ENCODE measurements at places on chromosomes 11 and 22.

GRCh38 chr11:75174781-75175370 is 24.0 kb downstream of the SLCO2B1 start:
- DNase-seq: no peak

GRCh38 chr22:37525073-37525745 is 6.0 kb upstream of the CARD10 start:
- no peak for DNase-seq

DNA sequence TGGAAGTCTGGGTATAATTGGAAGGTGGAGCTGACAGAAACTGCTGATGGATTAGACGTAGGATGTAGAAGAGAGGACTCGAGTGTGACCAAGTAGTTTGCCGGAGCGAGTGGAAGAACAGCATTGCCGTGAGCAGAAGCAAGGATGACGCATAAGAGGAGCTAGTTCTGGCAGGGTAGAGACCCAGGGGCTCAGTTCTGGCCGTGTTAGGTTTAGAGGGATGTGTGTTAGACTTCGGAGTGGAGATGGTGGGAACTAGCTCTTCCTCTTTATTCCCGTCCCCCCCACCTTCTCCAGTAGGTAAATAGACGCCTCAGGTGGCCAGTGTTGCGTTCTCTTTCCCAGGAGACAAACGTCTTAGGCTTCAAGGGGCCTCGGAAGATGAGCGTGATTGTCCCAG is 19.1 kb downstream of the TUB start:
- DNase-seq: no peak

GRCh38 chr22:49263101-49263500 is 564.6 kb downstream of the BRD1 start:
- no peak for DNase-seq

DNA sequence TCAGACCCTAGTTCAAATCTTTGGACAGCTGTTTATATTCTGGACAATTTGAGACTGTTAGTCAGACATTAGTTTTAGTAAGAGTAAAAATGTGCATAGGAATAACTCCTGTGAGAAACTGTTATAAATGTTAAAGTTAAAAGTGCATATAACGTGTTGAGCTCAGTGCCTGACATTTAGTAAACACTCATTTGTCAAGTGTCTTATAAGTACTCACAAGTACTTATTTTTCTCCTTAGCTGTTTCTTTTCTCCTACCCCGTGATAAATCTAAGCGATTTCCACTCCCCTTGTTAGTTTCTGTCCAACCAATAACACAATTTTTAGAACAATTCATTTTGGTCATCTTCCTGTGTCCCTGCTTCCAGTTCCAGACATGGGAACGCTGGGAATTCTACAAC is 59.3 kb downstream of the LRRC4C start:
- DNase-seq: no peak

DNA sequence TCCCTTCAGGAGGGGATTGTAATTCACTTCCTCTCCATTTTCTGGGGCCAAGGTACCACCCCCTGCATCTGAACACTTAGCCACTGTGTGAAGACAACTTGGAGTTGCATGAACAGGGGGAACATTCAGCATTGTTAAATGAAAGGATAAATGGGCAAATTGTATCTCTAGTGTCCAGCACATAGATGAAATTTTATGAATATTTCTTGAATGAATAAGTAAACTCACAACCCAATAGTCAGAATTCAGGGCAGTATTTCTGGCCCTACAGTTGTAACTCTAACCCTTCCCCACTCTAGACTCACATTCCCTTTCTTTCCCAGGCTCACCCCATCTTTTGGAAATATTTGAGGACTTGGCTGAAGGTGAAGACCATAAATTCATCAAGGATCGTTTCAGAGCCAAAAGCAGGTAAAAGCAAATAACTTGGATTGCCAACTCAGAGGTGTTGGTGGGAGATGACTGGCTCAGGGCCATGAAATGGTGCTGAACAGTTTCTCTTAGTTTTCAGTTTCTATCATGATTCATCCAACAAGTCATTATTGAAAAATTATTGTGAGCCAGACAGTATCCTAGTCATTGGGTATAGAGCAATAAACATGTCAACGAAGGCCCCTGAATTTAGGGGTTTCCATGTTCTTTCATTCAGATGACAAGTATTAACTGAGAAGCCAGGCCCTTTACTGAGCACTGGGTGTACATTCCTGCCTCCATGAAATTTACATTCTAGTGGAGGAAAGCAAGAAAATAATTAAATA is 33.3 kb upstream of the ZC3H12C start:
- DNase-seq: no peak

DNA sequence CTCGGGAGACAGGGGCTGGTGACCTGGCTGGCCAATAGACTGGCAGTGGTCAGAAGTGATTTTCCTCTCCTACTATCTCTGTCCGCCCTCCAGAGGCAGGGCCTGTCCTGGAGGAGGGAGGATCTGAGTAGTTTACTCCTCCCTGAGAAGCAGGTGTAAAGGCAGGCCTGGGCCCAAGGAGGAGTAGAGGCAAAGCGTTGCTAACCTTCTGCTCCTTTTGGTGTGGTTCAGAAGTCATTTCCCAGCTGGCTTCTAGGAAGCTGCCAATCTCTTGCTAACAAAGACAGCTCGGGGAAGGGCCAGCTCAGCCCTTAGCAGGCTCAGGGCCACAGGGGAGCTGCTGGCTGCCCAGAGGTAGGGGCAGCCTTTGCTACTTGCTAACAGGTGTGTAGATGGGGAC is 151.1 kb upstream of the NECTIN1 start:
- DNase-seq: no peak

DNA sequence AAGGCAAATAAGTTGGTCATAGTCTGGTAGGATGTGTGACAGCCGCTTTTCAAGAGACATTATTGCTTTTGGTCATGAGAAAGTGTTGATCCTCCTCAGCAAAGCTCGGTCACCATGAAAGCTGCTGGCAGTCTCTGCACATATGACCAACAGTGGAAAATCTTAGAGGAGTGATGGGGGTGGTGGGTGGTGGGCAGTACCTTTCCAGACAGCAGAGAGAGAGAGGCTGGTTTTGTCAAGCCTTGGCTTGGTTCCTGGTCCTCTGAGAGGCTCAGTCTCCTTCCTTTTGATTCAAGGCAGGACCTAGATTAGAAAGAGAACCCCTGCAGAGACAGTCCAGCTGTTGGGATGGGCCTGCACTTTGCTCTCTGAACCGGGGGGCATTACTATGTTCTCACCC is 20.0 kb upstream of the VSIG10L2 start:
- DNase-seq: no peak

GRCh38 chr22:36966851-36967540 is 52.3 kb downstream of the TST start:
- no peak for DNase-seq

GRCh38 chr11:113426686-113427085 is 39.1 kb downstream of the ANKK1 start:
- DNase-seq: no peak

- DNase-seq: no peak
Observed at GRCh38 chr11:21174781-21175180, 505.4 kb downstream of the NELL1 start.

GRCh38 chr11:75705541-75705940 is 12.1 kb upstream of the MOGAT2 start:
- DNase-seq: no peak

DNA sequence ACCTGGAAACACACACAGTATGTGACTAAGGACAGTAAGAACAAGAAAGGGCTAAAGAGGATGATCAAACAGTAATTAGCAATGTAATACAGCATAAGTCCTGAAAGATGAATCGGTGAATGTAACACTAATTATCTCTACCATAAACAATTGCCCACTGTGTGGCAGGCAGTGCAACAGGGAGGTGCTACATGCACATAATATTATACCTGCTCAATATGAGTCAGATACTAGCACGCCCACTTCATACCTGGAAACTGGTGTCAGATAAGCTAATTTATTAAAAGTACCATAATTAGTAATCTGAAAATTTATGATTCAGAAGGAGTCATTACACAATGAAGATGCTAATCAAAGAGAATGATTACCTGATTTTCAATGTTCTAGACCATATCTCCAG is 14.9 kb downstream of the CASP12 start:
- DNase-seq: no peak

DNA sequence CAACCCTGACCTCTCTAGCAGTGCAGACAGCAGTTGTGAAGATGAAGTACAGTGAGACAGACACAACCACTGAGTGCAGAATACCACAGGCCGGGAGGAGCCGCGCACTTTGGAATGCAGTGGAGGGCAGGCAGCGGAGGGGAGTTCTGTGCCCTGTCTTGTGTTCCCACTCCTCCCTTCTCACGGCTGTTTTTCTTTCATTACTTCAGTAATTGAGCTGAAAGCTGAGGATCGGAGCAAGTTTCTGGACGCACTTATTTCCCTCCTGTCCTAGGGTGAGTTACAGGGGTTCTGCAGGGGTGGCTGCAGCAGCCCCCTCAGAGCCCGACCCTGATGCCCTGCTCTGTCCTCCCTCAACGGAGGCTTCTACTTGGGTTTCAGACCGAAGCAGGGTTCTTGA is 5.6 kb downstream of the CLDN5 start:
- DNase-seq: no peak

DNA sequence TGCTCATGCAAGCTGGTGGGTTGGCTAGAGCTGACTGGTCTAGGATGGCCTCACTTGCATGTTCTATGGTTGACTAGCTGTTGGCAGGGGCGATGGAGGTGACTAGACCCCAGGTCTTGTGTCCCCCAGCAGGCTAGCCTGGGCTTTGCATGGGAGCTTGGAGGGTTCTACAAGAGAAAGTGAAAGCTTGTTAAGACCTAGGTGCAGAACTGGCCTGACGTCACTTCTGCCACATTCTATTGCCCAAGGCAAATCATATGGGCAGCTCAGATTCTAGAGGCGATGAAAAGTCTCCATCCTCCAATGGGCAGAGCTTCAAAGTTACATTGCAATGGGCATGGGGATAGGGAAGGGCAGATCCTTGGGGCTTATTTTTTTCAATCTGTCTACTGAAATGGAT is 170.9 kb downstream of the MIAT start:
- DNase-seq: no peak

DNA sequence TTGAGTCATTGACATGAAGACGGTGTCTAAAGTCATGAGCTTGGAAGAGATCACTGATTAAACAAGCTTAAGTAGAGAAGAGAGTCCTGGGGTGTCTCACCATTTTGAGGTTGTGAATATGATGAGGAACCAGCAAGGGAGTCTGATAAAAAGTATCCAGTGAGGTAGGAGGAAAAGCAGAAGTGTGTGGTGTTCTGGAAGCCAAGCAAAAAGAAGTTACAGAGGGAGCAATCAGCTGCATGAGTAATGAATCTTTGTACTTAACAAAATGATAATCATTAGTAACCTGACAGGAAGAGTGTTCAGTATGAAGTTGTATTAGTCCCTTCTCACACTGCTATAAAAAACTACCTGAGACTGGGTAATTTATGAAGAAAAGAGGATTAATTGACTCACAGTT is 131.3 kb downstream of the C11orf87 start:
- no peak for DNase-seq

DNA sequence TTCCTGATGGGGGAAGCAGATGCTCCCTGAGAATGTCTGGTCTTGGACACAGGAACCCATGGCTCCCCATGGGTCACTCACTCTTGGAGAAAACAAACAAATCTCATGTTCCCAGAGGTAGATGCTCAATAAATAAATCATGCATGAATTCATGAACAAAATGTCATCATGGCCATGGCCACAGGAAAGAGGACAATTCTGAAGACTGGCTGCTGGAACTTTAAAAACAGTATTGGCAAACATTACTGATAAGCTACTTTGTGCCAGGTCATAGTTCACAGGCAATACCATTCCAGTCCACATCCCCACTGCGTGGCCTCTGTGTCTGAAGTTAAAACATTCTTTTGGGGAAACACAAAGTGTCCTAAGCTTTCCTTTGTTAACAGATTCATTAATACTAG is 9.2 kb upstream of the SMIM35 start:
- no peak for DNase-seq

GRCh38 chr11:94546886-94547285 is 3.2 kb downstream of the FUT4 start:
- no peak for DNase-seq

GRCh38 chr11:15072551-15073143 is 746 bp upstream of the CALCB start:
- no peak for DNase-seq

GRCh38 chr11:14898906-14899305 is 6.9 kb upstream of the CYP2R1 start:
- DNase-seq: no peak

GRCh38 chr11:103958475-103959215 is 77.8 kb upstream of the DDI1 start:
- no peak for DNase-seq

GRCh38 chr11:87061766-87062165 is 24.0 kb downstream of the TMEM135 start:
- DNase-seq: no peak

GRCh38 chr11:114864896-114865295 is 186.6 kb downstream of the NXPE2 start:
- DNase-seq: no peak

DNA sequence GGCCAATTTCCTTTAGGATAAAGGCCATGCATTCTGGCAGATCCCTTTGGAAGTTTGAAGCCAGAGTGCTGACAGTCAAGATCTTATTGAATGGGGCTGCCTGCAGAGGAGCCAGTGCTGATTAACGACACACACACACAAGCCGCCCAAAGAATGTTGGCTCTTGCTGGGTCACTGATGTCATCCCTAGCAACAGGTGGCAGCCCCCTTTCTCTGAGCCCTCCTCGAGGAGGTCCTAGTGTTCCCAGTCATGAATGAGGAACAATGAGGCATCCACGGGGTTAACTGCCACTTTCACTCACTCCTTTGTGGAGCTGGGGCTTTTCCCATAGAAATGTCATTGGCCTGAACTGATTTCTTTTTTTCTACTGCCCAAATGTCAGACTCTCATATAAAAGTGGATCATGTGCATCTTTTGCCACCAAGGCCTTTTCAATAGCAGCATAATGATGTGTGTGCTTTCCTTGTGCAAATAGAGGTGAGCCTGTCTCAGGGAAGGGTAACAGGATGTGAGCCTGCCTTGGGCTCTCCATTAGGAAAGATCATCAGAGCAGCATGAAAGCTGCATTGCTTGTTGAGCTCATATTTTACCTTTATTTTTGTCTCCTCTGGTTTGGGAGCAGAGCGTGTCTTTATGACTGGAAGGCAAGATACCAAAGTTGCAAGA is 301.8 kb upstream of the MTNR1B start:
- DNase-seq: no peak

GRCh38 chr11:15807827-15808226 is 548.5 kb downstream of the SOX6 start:
- DNase-seq: no peak

- no peak for DNase-seq
Observed at GRCh38 chr11:120819003-120819402, 204.9 kb upstream of the TBCEL start.

DNA sequence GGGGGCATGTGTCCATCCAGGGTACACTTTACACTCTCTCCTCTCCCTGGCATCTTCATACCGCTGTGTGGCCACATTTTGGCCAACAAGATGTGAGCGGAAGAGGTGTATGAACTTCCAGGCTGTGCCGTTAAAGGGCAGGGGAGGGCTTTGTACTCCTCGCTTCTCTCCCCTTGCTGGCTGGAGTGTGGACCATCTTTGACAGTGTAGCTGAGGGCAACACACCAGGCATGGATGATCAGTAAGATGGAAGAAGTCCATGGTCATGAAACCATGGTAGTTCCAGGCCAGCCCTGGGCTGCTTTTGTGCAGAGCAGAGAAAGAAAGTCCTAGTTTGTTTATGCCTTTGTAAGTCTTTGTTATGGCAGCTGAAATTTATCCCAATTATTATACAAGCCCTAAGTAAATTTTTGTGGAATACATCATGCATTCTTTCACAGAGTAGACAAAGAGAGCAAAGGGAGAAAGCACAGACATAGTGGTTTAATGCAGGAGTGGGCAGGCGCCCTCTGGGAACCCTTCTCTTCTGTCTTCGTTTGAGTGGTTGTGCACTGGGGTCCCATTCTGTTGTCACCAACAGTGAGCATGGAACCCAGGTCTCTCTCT is 70.4 kb downstream of the FBXO7 start:
- no peak for DNase-seq

- no peak for DNase-seq
Observed at GRCh38 chr11:126146454-126147192, 64.8 kb downstream of the RPUSD4 start.

Data from activated T-helper 1 cell treated with anti-CD3 and anti-CD28 coated beads, Interleukin-2, amount 50 U/mL, for 16 hours (primary cell).